ENCODE measurements at places on chromosomes 12 and 14.

DNA sequence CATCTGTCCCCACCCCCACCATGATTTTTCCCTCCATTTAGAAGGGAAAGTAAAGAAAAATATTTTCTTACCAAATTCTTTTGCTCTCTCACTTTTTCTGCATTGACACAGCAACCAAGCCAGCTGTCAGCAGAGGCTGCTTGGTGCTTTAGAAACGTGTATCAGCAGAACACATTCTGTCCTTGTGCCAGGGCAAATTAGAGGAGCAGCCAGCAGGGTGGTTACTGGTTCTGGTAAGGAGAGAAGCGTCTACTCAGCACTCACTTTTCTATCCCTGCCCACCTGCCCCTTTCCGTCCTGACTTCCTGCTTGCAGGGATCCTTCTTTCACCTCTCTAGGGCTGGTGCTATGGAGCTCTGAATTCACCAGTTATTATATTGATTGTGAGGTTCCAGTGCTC is 327.5 kb upstream of the PDE3A start:
- no peak for DNase-seq

DNA sequence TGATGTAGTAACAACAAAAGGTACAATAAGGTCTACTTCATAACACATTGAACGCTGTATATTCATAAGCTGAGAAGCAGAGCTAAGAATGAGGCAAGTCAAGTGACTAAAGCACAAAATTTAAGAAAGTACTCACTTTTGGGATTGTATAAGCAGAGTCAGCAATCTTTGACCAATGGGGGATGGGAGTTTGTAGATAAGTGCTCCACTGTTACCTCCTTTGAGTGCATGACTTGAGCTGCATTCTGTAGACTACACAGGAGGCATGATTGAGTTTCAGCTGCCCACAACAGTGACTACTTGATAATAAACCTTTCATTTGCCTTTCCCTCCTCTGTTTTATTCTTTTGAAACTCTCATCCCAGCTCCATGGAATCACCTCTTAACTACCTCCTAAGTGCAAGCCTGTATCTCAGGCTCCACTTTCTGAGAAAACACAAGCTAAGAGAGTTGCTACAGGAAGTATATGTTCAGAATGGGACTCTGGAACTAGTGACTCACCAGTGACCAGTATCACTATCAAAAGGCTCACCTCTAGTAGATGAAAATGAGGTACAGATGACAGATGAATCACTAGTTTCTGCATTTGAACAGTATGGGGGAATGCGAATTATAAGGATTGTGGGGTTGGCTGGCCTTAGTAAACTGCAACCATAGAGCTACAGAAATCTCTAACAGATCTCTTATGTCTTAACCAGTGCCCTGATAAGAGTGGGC is 49.2 kb downstream of the SLC35F4 start:
- no peak for DNase-seq

GRCh38 chr12:34333337-34333736 is 311.0 kb downstream of the ALG10 start:
- no peak for DNase-seq

DNA sequence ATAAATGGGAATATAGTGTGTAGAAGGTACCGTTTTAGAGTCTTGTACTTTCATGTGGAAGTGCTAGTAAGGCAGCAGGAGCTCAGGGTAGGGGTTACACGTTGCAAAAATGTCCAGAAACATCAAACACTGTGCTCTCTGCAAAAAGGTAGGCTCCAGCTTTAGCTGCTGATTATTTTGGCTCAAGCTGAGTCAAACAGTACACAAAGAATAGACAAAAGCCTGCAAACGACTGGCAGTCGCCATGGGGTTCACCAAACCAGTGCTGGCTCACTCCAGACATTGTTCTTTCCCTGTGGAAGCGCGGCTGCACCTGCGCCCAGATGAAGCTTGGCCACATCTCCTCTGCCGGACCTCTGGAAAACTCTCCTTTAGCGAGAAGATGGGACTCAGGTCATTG is 45.3 kb upstream of the NAA30 start:
- DNase-seq = no peak

GRCh38 chr14:66005900-66006434 is 480.2 kb upstream of the CCDC196 start:
- no peak for DNase-seq

DNA sequence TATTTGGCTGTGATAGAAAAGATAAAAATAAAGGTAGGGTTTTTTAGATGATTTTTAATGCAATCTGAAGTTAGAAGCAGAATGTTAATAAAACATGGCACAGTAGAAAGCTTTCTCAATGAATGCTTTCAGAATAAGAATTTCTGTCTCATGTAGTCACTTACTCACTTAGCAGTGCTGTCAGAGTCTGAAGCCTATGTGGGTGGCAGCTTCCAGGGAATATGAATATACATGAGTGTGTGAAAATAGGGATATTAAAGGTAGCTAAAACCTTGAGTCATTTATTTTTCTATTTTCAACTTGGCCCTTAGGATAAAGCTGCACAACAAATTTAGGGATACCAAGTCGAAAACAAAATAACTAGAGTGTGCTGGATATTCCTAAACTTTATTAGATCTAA is 427.9 kb downstream of the AEBP2 start:
- no peak for DNase-seq

DNA sequence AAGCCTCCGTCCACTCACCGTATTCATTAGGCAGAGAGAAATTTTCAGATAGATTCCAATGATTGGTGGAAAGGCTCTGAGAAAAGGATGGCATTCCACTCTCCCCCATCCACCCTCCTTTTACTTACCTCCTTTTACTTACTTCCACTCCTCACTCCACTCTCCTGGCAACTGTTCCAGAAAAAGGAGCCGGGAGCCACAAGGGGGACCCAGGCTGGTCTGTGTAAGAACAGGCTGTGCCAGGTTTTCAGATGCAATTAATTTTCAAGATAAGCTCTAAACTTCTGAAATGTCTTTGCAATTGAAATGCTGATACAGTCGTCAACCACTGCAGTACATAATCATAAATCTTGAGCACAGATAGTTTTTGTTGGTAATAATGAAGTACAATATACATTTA is 248.8 kb downstream of the ANO6 start:
- no peak for DNase-seq

DNA sequence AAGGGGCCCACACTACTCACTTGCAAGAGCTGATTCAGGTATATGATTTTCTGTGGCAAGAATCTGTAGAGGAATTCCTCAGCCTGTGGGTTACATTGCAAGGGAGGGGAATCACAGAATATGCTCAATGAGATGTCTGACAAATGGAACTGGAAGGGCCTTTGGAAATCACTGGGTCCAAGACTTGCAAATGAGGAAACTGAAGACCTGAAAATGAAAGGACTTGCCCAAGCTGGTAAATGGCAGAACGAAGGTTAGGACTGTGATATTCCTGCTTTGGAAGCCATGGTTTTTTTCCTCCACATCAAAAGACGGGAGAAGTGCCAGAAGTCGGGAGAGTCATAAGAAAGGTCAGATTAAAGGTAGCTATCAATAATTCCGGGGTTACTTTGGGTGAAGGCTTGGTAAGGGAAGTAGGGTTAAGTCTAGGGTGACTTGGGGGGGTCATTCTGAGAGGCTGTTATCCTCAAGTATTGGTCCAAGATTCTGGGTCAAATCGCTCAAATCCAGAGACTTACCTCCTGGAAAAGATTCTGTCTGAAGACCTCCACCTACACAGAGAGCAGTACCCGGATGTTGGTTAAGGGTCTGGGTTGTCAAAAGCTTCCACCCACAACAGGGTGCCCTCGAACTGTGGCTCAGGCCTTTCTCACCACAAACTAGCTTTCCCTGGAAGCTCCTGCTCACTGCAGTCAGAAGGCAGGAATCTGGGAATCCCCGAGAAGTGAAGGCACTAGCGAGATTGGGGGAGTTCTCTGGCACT is 539 bp downstream of the PSME2 start:
- DNase-seq = no peak

- DNase-seq = no peak
Measured at GRCh38 chr12:58189893-58190292, 248.5 kb downstream of the ATP23 start.

- DNase-seq = no peak
Measured at GRCh38 chr12:56001487-56002100, 4.5 kb downstream of the SUOX start.

DNA sequence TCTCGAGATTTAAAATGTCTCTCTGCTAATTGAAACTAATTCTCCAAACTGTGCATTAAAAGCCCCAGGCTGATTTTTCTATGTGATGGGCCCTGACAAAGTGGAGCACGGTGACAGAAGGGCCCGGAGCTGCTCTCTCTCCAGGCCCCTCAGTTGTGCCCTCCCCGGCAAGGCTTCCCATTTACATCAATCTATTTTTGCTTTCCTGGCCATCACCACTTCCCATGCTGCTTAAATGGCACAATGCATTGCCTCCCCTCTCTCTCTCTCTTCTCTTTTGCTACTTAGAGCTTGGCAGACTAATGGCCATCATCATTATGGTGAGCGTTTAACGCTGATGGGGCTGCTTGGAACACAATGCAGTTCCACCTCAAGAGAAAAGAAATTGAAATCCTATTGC is 270.7 kb upstream of the DIO3 start:
- no peak for DNase-seq
